ENCODE measurements at places on chromosomes 13 and 19.

DNA sequence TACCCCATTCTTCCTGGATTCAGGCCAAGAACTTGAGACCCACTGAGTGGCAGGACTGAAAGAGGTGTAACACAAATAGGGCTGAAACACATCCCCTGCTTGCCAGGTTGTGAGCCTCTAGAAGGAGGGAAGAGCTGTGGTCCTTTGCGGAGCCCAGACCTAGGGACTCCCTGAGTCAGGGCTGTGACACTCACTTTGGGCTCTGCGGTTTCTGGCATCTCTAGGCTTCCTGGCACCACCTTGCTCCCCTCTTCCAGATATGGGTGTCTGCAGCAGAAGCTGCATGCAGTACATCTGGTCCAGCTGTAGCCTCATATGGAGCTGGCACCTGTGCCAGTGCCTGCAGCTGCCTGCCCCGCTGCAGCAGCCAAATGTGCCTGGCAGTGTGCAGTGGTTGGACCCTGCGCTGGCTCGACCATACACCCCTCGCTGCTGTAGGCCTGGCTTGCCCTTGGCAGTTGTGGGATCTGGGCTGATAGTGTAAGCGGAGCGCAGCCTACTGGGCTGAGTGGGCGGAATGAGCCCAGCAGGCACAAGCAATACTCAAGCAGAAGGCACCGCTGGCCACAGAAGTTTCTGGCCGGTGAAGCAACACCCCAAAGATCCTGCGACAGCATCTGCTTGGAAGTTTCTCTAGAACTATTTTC, 290.4 kb downstream of the SLITRK6 start:
- DNase-seq = peak; percentile 29

- DNase-seq = peak; percentile 49
Observed at GRCh38 chr19:17294051-17294891, 9.0 kb downstream of the ABHD8 start.

DNA sequence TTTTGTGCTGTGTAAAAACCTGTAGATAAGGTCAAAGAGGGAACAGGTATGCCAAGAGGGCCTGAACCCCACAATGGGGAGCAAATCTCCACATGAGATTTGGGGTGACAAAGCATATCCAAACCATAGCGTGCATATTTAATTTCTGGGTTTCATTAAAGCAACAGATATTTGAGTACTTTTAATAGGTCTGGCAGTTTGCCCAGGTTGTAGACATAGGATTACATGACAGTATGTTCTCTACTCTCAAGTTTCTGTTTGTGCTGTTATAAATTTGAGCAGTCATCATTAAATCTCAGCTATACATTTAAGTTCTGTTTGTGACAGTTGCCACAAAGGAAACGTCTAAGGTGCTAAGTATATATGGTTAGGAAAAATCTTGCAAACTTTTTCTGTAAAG, 236.4 kb downstream of the ATP8A2 start:
- no peak for DNase-seq

- DNase-seq = peak; percentile 90
Observed at GRCh38 chr19:49677901-49678674, 1.0 kb downstream of the PRMT1 start.

DNA sequence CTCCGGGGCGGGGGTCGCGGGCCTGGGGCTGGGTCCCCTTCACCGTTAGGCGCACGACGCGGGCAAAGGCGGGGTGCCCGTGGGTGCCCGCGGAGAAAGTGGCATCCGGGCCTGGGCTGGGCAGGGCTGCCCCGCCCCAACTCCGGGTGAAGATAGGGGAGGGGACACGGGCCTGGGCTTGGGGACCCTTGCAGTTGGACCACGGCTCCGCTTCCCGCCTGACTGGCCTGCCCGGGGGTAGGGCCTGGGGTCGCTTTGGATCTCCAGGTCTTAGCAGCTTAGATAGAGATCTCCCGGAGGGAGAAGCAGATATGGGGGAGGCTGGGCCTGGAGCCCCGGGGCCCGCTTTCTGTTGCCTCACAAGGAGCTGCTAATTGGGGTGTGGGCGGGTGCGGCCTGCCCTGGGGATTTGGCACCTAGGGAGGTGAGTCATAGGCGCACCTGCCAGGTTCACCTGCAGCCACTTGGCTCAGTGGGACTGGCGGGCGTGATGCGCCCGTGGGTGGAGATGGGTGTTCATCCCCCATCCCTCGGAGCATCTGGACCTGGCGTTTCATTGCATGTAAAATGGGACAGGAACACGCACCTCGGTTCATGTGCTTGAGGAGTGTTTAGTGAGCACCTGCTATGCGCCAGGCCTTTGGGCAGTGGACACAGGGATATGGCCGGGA, 585 bp downstream of the MAP1S start:
- no peak for DNase-seq

DNA sequence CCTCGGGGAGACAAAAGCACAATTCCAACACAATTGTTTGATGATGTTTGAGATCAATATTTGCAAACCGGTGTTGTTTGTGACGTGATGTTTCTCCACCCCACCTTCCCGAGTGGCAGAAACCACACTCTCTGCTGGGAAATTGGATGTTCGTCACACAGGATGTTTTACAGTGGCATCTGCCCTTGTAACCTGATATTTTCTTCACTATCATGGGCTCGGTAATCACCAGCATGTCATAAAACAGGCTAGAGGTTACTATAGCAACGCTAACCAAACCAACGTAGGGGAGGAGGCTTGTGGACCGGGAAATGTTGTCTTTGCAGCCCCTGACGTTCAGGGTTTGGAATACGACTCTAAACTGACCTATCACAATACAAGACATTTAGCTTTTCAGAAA, 454.5 kb downstream of the IRS2 start:
- DNase-seq = no peak

DNA sequence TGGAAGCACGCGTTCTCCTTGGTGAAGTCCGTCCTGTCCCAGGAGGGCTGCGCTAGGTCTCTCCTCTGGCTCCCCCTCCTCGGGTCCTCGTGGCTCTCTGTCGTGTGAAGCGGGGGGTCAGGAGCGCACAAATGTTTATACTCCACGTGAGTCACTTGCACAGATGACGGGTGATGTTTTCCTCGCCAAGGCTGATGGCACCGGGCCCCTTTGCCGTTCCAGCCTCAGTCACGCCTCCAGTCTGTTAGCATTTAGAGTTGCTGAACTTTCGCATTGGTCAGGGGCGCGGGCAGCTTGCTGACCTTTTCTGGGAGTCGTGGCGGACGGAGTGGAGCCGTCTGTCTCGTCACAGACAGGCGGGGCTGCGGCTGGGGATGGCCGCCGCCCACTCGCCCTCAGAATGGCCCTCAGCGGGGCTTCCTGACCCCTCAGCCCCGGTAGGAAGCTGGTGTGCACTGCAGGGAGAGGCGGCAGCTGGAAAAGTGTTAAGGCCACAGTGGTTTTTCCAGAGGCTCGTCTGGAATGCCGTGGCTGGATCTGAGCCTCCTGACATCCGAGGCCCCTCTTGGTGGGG, 13.7 kb downstream of the KLHL26 start:
- DNase-seq = no peak

GRCh38 chr19:18875726-18876125, 20.2 kb downstream of the CERS1 start:
- DNase-seq = no peak

GRCh38 chr19:41029524-41030432, 38.7 kb downstream of the CYP2B6 start:
- peak; percentile 73 for DNase-seq

All from WERI-Rb-1 (cell line).